Effector memory CD8-positive, alpha-beta T cell (primary cell): ENCODE measurements at places on chromosomes 6 and 20.

- DNase-seq = no peak
Measured at GRCh38 chr6:24458134-24458533, 31.2 kb downstream of the GPLD1 start.

GRCh38 chr20:18057994-18058349 lies 256 bp upstream of the OVOL2 start:
- no peak for DNase-seq

DNA sequence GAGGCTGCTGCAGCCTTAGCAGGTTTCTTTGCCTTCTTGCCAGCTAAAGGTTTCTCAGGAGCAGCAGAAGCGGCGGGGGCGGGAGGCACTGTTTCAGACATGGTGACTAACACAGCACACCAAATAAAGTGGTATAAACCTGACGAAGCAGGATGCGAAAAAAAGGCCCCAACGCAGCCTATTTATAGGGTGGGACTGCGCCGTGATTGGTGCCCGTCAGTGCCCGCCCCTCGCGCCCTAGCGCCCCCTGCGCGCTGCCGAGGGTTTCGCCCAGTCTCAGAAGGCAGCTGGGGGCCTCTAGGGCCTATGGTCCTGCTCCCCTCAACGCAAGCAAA lies 55.0 kb downstream of the TRIM38 start:
- DNase-seq = peak; percentile 43

DNA sequence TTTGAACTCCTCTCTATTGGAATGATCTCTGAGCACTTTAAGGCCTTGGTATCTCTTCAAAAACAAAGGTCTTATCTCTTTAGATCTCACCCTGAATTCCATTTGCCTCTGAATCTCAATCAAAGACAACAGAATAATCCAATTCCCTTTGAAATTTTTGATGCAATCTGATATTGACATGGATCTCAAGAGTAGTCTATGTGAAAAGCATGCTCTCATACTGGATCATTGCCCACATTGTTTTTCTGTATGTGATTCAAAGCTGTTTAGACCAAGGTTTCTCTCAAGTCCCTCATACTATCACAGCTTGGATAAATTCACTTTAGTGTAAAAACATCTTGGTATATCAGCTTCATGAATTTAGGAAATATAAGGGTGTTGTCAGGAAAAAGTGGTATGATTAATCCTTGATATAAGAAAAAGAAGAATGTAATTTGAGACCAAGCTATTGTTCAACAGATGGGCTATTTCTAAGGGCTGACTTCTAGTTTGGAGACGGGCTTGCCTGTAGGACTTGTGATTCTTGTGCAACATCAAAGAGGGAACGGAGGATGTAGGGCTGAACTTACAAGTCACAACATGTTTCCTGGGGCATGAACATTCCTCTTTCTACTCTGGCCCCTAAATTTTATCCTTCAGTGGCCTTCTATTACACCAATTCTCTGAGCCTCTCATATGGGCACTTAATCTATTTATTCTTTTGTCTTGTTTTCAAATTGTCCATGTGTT lies 77.9 kb upstream of the CITED2 start:
- DNase-seq = no peak

- no peak for DNase-seq
Measured at GRCh38 chr6:89495961-89496535, 63.1 kb downstream of the ANKRD6 start.

- DNase-seq = no peak
Measured at GRCh38 chr20:23061734-23062561, 12.5 kb upstream of the THBD start.

DNA sequence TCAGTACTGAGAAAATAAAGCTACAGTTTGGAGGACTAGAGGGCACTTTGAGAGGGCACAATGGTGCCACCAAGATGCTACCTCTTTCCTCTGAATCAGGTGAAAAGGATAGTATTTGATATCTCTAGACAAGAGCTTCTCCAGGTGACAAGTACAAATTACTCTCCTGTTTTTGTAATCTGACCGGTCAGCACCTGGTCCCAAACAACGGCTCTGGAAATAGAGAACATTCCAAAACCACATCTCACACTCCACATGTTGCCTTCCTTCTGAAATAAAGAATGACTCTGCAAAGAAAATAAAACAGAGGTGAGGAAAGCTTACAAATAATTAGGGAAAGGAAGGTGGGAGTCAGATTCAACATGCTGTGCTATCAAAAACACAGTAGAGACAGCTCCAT lies 51.3 kb upstream of the CITED2 start:
- DNase-seq = no peak

DNA sequence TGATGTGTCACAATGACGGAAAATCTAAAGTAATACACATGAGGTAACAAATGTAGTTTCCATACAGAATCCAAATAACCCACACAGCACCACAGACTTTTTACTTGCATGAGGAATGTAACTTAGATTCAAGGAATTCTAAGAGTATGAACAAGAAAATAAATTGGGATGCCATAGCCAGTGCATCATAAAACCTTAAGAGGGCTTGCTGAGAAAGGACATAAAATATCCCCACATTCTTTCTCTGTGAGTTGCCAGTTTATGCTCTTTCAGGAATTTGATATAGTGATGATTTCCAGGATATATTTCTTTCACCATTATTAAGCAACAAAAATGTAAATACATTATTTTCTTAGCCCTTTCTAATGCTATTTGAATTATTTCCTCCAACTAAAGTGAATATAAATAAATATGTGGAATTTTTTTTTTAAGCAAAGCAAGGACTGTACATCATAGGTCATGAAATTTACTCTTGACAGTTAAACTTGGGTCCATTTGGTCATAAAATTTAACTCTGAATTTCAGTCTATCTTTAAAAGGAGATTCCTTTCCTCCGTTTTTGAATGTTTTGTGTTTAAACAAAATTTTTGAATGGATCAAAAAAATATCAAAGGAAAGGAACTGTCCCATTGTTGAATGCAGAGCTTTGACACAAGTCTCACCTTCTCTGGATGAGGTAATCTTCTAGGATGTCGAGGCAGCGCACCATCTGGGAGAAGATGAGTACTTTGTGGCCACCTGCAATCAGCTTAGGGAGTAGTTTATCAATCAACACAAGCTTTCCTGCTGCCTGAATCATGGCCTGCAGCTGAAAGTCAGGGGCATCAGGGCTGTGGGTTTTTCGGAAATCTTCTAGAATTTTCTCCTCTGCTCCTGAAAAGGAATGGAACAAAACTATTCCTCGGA lies 116.3 kb upstream of the EMILIN3 start:
- no peak for DNase-seq

- DNase-seq = no peak
Measured at GRCh38 chr20:48938670-48939069, 17.2 kb downstream of the ARFGEF2 start.

DNA sequence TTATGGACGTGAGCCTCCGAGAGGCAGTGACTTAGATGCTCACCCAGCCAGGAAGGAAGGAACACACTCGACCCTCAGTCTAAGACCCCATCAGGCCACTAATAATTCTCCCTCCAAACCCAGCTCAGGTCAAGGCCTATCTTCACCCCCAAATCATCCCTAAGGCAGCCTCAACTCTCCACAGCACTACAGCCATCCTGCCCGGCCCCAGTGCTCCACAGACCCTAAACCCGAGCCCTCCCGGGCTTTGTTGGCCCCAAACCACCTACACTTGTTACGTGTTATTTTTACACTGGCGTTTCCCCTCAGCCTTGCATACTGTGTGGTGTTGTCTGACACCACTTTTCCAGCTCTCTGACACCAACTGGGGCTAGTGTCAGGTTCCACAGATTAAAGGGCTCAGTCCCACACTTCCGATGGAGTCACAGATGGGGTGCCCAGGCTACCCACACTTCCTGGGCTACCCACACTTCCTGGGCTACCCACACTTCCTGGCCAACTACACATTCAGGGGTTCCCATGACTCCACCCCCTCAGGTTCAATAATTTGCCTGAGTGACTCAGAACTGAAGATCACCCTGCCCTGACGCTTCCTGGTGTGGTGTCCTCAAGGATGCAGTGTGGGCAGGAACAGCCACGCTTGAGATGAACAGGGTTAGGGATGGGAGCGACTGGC lies 25.3 kb downstream of the RBCK1 start:
- peak; percentile 62 for DNase-seq

DNA sequence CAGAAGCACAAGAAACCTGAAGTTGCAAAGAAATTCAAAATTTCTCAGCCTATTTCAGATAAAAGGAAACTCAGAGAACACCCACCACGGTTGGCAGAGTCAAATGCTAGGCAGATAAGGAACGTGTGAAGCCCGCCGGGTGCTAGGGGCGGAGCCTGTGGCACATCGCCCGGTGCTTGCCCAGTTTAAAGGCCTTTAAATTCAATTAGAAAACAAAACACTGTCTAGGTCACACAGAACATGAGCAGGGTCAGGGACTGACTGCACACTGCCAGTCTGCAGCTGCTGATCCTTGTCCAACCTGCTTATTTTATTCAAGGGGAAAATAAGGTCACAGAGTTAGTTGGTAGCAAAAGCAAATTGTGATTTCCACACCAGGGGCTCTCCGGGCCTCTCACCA lies 75.8 kb downstream of the PSMG4 start:
- no peak for DNase-seq

GRCh38 chr6:105424175-105424783 lies 21.4 kb upstream of the PREP start:
- peak; percentile 63 for DNase-seq

DNA sequence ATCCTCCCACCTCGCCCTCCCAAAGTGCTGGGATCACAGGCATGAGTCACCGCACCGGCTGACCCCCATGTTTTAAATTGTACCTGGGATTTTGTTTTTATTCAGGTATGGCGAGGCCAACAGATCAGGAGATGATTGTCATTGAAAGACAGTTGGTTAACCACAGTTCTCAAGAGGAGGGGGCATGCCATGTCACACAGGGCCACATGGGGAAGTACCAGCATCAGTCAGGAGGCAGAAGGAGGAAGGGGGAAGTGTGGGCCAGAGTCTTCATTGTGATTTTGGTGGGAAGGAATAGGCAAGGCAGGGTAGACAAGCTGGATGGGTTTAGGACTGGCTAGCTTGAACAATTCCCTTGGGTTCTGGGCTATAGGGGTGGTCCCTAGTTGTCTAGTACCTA lies 9.9 kb upstream of the MMP9 start:
- DNase-seq = no peak

- DNase-seq = no peak
Measured at GRCh38 chr20:37346535-37347346, 801 bp downstream of the SRC start.

DNA sequence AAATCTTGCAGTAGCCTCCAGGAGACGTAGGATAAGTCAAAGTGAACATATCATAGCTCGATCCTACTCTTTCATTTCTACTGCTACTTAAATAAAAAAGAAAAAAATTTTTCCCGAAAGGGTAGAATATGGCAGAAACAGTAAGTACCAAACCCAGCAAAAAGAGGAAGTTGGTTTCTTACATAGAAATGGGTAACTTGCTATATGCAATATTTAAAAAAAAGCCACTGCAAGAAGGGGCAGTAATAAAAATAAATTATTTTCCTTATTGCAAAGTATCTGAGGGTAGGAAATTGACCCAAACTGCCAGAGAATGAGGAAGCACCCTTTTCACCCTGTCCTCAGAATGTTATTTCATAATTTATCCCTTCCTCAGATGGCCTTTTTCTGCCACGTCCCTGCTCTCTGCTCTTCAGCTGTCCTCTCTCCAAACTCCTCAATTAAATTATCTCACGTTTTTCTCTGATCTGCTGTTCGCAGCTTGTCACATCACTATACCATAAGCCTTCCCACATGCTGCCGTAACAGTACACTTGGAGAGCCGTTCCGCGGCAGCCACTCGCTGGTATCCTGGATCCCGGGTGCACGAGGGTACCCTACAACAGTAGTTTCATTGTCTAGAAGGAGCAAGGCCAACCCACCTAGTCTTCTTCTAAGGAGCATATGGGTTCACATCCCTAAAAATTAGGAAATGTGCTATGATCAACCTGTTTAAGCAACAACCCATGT lies 149.6 kb downstream of the BACH2 start:
- no peak for DNase-seq

GRCh38 chr20:2172305-2173175 lies 70.9 kb downstream of the STK35 start:
- peak; percentile 66 for DNase-seq

DNA sequence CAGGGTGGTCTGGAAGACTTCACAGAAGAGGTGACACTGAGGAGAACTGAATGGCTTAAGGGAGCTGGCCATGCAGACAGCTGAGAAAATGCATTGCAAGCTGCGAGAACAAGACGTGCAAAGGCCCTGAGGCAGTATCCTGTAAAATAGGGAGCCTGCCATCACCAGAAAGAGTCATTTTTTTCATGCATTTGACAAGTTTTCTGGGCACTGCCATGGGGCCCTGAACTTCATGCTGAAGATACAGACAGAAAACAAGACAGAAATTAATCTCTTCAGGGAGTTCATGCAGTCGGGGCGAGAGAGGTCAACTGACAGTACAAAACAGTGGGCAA lies 28.9 kb upstream of the NFATC2 start:
- DNase-seq = no peak
